ENCODE measurements at places on chromosomes 2 and 18.

- no peak for DNase-seq
Measured at GRCh38 chr2:144456680-144457079, 63.2 kb downstream of the ZEB2 start.

DNA sequence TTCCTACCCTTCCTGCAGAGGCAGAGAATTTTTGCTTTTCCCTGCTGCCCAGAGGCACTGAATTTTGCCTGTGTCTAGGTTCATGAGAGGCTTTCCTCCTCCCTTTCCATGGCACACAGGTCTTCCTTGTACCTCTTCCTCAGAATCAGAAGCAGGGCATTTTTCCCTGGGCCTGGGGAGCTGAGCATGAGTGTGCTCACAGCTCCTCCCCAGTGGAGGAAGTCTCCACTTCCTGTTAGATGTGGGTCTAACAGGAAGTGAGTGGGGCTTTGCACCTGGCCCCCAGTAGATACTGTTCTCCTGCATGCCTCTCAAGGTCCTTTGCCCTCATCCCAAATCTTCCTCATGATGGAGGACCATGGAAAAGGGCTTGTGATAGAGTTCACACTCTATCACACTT, 297.2 kb upstream of the FIGN start:
- DNase-seq: no peak

GRCh38 chr2:238743243-238744065, 104.4 kb upstream of the TWIST2 start:
- DNase-seq: no peak

DNA sequence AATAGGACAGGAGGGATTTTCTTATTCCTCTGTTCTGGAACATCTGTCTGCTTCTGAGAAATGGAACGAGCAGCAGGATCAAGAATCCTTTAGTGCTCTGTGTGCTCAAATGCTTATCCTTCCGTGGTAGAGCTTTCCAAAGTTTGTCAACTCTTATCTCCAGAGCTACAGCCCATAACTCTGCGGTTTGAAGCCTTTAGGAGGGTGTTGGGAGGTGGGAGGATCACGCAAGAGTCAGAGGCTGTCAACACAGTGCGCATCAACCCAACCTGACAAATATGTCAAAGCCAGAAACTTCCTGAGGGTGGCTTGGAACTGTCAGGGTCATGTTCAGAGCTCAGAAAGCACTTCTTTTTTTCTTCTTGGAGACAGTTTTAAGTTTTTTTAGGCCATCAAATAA, 95.9 kb downstream of the CRIM1 start:
- DNase-seq: no peak

DNA sequence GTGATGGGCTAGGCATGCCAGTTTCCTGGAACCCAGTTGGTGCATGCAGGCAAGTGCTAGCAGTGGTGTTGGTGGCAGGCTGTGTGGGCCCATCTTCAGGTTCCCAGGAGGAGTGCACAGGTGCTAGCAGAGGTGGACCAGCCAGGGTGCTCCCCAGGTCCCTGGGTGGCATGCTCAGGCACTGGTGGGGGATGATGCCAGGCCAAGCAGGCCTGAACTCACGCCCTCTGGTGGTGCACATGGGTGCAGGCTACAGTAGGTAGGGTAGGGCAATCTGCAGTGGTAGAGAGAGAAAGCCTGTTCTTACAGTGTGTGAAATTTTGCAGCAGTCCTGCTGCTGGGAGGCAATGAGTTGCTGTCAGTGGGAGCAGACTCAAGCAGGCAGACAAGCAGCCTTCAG, 1651.8 kb downstream of the DPP10 start:
- DNase-seq: no peak

GRCh38 chr18:62939433-62939832, 224.1 kb downstream of the PHLPP1 start:
- no peak for DNase-seq

DNA sequence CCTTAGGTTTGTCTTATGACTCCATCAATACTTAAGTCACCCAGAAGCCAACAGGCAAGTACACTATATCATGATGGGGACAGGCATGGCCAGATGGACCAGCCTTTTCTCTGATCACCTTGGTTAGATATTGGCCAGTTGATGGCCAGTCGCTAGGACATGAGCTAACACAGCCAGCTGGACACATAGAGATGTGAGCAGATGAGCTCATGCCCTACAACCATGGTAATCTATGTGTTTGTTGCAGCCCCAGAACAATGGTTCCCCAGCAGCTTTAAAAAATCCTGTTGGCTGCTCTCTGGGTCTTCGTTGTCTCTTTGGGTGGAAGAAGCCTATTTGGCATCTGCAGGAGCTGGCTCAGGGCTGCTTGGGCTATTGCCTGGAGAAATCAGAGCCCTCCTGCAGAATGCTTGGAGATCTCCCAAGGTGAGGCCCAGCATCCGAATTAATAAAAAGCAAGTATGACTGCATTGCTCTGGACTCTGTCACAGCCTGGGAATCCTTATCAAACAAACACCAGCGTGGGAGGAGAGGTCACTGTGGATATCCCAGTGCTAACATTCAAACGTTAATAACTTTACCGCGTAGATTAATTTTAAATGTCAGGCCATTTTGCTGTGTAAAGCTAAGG, 62.3 kb upstream of the KLHL29 start:
- no peak for DNase-seq

GRCh38 chr2:197207598-197207997, 103.0 kb downstream of the ANKRD44 start:
- DNase-seq: no peak

DNA sequence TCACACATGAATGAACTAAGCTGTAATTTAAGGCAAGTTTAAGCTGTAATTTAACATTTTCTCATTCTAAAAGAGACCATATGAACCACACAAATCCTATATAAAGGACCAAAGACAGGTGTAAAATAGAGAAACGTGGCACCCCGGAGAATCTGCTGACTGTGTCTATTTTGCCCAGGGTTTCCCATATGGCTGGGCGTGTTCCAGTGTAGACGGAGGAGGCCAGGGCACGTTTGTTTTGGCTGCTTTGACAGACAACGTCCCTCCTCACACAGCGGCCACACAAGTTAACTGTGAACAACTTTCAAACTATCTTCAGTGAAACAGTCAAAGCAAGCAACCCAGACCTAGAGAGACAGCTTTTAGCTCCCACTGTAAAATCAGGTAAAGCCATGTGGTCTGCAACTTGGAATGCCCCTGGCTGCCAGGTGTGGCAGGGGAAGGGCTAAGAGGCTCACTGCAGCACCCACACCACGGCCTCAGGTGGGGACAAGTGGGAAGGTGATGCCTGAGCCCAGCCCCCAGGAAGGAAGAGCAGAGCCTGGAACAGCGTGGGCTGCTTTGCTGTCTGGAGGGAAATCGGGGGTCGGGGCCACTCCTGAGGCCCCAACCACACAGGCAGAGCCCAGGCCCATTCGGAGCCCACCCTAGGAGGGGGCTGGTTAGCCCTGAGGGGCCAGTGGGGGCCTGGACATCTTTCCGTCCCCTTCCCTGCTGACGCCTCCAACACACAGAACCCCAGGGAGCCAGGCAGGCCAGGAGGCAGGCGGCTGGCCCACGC, 40.7 kb downstream of the SLC66A2 start:
- DNase-seq: no peak
